NCI-H460 (cell line): ENCODE measurements at places on chromosomes 3 and 15. TPM values are rescaled to one million over a fixed set of nuclear protein-coding genes. Genes with fewer than 3 reads are reported as not detected.

CCK gene
- not detected in 2 replicates for total RNA-seq

TTC23 gene
- 14.5 and 15.3 TPM in 2 replicates for total RNA-seq

KNSTRN gene
- 66.8 and 80.4 TPM in 2 replicates for total RNA-seq

GUCA1C gene
- not detected in 2 replicates for total RNA-seq

TMEM202 gene
- total RNA-seq = not detected in 2 replicates

IL5RA gene
- 0.06 TPM in 1 of 2 replicates, not detected in the other for total RNA-seq

TNIK gene
- total RNA-seq = 0.46 and 1.1 TPM in 2 replicates

IL12A gene
- total RNA-seq = 3.1 and 5.3 TPM in 2 replicates

IL16 gene
- not detected in 2 replicates for total RNA-seq
